ENCODE measurements at places on chromosomes 3 and 15.

DNA sequence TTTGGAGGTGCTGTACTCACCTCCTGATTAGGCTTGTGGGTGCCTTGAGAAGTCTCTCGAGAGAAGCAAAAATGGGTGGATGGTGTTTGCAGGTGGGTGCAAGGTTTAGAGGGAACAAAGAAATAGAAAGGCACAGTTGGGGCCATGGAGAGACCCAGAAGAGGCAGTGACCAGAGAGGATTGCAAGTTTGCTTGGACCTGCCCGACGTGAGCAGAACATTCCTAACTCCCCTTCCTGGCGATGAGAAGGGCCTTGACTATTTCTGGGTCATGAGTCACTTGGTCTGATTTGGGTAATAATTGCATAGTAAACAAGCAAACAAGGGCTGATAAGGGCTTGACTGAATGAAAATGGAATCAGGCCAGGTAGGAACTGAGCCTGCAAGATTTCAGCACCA, 7.0 kb upstream of the CTSH start:
- no peak for DNase-seq

DNA sequence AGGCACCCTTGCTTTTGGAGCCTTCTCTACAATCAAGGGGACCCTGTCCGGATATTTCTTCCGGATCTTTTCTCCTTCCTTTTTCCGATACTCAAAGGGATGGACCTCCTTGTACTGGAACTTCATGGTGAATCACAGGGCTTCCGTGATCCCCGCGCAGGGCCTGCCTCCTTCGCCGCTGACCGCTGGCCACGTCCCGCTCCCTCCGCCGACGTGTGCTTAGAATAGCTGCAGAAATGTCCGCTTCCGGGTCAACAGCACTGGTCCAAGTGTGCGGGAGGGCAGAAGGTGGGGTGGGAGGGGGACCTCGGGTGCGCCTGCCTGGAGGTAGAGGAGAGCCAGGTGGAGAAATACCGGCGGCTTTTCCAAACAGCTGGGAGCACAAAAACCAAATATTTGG, 3.0 kb upstream of the ZNF774 start:
- no peak for DNase-seq

DNA sequence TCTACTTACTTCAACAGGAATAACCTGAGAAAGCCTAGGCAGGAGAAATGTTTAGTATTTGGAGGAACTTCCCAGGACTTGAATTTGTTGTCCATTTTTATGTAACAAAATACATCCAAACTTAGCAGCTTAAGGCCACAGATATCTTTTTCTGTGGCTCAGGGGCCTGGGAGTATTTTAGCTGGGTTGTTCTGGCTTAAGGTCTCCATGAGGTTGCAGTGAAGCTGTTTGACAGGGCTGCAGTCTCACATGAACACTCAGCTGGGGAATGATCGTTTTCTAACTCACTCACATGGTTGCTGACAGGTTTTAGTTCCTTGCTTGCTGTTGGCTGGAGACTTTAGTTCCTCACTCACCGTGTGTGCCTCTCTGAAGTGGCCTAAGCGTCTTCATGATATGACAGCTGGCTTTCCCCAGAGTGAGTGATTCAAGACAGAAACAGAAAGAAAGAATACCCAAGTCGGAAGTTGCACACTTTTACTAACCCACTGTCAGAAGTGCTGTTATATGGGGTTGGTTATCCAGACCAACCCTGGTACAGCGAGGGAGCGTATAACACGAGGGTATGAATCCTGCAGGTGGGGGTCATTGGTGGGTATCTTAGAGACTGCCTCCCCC, 229.7 kb upstream of the TBL1XR1 start:
- no peak for DNase-seq

- no peak for DNase-seq
These were observed 1.2 kb downstream of the MYZAP start for GRCh38 chr15:57592836-57593420.

DNA sequence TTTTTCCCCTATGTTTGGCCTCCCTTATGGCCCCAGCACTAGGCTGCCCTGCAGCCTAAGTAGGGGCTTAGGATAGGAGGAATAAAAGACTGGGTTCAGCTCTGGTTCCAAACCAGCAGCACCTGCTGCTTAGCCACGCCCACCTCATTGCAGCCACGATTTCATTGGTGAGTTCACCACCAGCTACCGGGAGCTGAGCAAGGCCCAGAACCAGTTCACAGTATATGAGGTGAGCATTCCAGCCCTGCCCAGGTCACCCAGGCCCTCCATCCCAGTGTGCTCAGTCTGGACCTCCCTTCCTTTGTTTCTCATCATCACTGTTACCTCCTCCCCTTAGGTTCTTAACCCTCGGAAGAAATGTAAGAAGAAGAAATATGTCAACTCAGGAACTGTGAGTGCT, 11.5 kb downstream of the CPNE9 start:
- DNase-seq = no peak

- DNase-seq = no peak
These were observed 29.6 kb upstream of the CP start for GRCh38 chr3:149251186-149251585.

GRCh38 chr3:147411238-147411814, 2.2 kb downstream of the ZIC1 start:
- peak; percentile 9 for DNase-seq

DNA sequence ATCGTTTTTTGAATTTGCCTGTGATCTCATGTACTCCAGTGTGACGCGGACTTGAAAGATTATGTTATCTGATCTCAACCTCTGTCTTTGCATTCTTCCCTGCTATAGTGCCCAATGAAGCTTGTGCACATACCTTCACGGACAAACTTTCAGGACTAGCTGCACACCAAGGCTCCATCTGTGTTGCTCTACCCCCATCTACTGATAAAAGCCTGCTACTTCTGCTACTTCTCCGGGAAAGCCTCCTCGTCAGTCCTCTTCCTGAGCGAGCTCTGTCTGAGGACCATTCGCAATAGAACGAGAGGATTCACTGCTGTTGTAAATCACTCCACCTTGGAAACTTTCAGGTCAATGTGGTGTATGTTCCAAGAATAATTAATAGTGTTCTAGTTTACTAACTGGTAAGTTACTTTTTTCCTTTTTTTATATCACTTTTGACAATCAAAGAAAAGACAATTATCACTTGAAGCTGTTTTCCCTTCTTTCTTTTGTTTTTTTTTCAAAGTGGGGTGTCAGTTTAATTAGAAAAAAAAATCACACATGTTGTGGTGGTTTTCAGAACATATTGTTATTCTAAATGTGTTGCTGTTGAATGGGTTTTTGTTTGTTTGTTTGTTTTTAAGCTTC, 217.6 kb downstream of the ARRDC4 start:
- no peak for DNase-seq

DNA sequence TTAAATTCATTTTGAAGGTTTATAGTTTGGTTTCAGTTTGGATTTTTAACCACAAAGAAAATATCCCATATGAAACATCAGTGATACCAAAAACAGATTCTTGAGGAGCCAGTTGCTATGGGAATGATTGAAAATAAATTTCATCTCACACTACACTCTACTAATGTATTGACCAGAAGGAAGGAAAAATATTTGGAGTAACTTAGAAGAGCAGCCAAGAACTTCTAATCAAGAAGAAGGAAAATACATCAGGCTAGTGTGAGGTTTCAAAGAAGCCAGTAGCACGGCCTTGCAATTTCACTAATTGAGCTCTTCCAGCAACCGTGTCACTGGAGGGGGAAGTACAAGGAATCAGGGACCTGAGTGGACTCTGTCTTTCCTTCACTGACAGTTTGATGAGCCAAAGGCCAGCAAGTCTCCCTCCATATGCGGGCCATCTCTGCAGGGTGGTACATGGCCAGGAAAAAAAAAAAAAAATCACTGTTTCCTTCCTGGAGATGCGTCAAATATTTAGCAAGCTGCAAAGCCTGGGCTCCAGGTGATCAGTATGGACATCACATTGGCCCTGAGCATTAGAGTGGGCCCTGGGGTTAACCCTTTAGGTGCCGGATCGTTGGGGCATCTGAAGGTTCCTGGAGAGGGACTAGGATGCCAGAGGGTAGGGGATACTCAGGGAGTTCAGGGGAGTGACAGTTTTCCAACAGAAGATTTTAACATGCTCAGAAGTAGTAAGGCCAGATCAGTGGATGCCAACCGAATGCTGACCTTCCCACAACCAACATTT, 37.1 kb downstream of the SLC12A8 start:
- no peak for DNase-seq

- DNase-seq = no peak
These were observed 300.6 kb upstream of the KCNH8 start for GRCh38 chr3:18847583-18848197.

- DNase-seq = no peak
These were observed 57.2 kb downstream of the DLG1 start for GRCh38 chr3:197241173-197241572.

DNA sequence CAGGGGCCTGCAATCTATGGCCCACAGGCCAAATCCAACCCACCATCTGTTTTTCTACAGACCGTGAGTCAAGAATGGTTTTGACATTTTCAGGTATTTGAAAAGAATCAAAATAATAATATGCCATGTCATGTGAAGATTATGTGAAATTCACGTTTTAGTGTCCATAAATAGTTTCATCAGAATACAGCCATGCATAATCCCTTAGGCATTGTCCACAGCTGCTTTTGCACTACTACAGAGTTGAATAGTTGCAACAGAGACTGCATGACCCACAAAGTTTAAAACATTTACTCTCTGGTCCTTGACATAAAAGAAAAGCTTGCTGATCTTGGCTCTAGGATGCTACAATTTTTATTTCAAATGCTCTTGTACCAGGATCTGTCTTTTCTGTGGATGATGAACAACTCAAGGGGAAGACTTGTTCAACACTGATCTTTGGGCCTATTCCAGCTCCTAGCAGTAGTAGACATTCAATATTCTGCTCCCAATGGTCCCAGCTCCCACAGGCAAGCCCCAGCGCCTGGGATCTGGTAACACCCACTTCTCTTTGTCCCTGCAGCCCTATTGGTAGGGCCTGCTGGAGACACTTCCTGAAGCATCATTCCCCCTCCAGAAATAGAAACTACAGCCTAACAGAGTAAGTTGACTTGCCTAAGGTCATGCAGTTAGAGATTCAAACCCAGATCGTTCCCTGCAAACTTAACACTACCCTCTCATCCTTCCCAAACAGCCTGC, 76.9 kb downstream of the MRPL46 start:
- no peak for DNase-seq

DNA sequence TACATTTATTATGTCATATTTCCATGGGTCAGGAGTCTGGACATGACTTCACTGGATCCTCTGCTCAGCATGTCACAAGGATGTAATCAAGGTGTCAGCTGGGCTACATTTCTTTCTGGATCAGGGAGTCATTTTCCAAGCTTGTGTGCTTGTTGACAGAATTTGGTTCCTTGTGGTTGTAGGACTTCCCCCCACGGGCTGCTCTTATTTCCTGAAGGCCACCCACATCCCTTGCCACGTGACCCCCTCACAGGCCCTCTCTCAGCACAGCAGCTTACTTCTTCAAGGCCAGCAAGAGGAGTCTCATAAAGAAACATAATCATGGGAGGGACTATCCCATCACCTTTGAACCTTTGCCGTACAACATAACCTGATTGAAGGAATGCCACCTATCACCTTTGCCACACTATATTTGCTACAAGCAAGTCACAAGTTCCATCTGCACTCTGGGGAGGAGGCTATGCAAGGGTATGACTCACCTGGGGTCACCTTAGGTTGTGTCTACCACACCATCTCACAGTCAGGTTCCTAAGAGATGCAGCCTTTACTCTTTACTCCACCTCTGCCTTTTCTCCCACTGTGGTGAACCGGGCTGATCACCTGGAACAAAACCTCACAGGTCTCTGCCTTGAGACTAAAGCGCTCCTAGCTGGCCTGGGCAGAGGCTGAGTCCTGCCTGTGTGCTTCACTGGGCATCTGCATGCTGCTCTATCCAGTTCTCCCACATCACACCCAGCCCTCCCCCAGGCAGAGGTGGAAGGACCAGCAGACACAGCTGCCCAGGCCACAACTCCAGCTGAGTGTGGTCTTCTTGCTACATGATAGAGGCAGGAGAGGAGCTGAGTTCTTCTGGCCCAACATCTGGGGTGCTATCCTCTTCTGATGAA, 13.5 kb downstream of the RAB6B start:
- DNase-seq = no peak

GRCh38 chr15:69034352-69034751, 19.9 kb downstream of the NOX5 start:
- DNase-seq = no peak

- DNase-seq = no peak
These were observed 15.4 kb upstream of the OXTR start for GRCh38 chr3:8784676-8785435.

GRCh38 chr3:156038869-156039268, 81.5 kb upstream of the KCNAB1 start:
- no peak for DNase-seq

- no peak for DNase-seq
These were observed 71.0 kb upstream of the SYNPR start for GRCh38 chr3:63207066-63207590.

DNA sequence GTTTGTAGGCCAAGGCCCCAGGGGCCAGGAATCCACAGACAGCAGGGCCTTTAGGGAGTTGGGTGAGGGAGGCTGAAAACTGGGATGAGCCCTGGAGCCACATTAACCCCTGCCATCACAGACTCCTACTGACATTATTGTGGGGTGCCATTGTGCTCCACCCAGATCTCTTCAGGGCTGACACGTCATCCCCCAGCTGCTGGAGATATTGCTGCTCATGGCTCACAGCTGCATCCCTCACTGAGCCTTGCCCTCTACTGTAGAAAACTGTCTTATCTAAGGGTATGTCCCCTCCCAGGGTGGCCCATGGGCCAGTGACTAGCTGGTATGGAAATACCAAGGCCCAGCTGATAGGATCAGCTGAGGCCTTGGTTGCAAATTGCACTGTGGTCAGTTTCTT, 87.3 kb upstream of the PRR23C start:
- DNase-seq = no peak

- DNase-seq = no peak
These were observed 90.2 kb downstream of the CHSY1 start for GRCh38 chr15:101161656-101162055.

- DNase-seq = no peak
These were observed 297.2 kb downstream of the CADM2 start for GRCh38 chr3:85255949-85256348.

- no peak for DNase-seq
These were observed 54.8 kb downstream of the TMEM266 start for GRCh38 chr15:76114561-76114960.

DNA sequence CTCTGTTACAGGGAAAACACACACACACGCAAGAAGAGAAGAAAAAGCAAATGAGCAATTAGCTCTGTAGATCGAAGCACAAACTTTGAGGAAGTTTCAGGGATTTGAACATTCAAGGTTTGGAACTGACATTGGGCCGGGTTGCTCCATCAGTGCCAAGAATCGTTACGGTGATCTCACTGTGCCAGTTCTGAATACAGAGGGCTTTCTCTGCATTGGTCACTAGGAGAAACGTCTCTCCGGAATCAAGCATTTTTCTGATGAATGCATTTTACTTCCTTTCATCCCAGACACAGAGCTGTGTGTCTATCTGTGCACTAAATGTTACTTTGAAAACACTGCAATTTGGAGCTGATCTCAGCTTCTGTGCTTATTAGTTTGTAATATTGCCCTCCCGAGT, 11.2 kb downstream of the HRH1 start:
- DNase-seq = no peak

GRCh38 chr15:82810061-82810889, 847 bp downstream of the WHAMM start:
- DNase-seq = no peak

- DNase-seq = no peak
These were observed 419 bp downstream of the HYKK start for GRCh38 chr15:78507831-78508160.

All from NCI-H1694 (cell line).